ENCODE measurements at places on chromosomes 1 and 21.
A peak's percentile ranks its signal among the peaks of the same experiment; 100 is the strongest.

GRCh38 chr1:145827966-145828365 is 4.0 kb downstream of the POLR3C start:
- ATAC-seq = no peak

- ATAC-seq = no peak
These were observed 391.9 kb downstream of the PTPRU start for GRCh38 chr1:29628190-29628589.

DNA sequence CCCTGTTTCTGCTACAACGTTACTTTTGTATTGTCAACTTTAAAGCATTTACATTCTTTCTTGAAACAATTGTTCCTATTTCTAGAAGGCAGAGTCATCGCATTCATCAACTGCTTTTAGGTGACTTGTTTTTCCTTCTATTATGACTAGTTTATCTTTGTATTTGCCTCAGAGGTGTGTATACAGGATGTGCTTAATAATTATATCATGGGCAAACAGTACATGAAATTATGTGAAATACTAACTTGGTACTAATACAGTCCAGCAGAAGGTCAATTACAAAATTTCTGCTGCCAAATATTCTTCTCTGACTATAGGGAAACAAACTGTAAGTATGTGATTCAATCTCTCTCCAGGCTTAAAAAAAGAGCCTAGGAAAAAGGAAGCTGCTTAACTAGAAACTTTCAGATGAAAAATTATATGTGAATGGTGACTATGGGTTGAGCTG is 101.6 kb downstream of the C4BPA start:
- ATAC-seq = no peak

DNA sequence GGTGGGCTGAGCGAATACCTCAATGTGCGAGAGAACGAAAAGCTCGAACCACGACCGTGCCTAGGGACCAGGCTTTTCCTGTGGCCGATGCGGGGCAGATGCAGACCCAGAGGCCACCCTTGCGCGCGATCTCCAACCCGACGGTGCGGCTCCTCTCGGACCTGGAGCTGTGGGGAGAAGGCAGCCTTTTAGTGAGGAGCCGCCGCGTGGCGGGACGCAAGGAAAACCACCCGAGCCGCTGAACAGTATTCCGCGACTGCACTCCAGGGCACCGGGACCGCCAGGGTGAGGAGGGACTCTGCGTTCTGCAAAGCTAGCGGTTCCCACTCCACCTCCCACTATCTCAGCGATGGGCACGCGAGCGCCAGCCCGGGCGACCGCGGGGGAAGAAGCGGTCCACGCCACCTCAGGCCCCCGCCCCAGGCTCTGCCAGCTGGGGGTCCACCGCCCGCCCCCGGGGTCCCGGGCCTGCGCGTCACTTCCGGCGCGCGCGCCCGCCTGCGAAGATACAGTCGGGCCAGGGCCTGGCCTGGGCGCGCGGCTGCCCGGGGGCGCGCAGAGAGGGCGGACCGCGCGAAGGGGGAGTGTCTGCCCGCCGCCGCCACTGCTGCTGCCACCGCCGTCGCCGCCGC is 66.5 kb upstream of the PRKACB start:
- peak; percentile 93 for ATAC-seq

DNA sequence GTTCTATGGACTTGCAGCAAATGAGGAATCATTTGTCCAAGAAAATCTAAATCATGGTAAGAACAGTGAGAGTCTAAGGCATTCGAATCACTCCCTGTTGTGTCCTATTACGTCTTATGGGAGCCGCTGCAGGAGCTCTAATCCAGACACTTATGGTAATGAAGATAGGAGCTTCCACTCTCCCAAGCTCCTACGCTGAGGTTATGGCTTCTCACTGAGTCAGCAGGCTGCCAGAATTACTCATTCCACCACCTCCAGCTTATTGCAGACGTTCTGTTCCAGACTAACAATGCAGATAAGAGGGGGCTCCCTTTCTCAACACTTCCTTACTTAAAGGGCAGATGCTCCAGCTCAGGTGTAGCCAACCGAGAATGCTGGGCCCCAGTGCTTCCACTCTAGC is 212.6 kb downstream of the GREM2 start:
- peak; percentile 91 for ATAC-seq

GRCh38 chr1:201813226-201813625 is 15.7 kb upstream of the IPO9 start:
- no peak for ATAC-seq

Data from motor neuron (in vitro differentiated cells).